ENCODE measurements at places on chromosomes 5 and 9.
A peak's percentile ranks its signal among the peaks of the same experiment; 100 is the strongest.

DNA sequence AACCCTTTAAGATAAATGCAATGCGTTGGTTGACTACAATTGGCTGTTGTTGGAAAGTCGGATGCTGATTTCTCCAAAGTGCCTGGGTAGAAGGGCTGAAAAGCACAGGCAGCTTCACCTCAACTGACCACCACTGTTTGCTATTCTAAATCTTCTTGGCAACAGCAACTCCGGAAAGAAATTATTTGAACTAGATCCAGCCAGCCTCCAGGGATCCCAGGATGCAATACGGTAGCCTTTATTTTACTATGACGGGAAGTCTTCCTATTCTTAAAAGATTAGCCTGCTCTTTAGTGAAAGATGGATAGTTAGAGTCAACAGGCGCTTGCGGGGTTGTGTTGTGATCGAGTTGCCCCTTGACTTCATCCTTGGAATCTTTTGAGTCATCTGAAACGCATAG, 78.6 kb upstream of the KLF9 start:
- DNase-seq: no peak

DNA sequence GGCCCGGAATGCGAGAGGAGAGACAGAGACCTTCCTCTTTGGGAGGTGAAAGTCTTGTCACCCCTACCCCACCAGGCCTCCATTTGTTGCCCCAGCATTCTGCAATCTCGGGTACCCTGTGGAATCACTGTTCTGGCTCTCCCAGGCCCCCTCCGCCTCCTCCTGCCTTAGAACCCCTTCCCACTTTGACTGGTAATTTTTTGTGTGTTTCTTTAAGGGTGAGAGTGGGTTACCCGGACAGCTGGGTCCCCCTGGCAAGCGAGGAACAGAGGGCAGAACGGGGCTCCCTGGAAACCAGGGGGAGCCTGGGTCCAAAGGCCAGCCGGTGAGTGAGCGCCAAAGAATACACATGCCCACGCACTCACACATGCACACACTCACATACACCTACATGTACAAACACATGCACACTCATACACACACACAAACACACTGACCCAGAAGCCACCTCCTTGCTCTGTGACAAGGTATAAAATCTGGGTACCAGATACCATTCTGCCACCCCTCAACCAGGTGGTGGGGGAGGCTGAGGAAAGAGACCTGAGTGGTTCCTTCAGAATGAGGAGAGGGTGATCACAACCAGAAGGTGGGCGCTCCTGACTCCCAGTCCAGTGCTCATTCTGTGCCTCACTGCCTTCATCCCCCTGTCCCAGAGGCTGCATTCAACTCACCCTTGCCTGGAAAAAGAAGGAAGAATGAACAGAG, 30.9 kb upstream of the ORM1 start:
- DNase-seq: no peak

- no peak for DNase-seq
Observed at GRCh38 chr5:173028811-173029327, 27.3 kb upstream of the CREBRF start.

DNA sequence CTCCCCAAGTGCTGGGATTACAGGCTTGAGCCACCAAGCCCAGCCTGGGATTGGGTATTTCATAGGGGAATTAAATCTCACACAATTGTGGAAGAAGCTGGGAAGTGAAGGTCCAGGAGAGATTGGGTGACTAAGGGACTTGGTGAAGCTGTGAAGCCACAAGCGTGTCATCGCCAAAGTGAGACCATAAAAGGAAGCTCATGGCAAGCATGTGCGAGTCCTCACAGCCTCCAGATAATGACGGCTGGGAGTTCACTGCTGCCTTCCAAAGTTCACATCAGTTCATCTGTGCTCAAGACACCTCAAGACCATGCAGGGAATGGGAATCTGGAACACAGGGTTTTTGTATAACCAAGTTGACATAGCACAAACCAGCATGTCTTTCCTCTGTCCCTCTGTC, 210.6 kb downstream of the MARCHF11 start:
- DNase-seq: peak; percentile 63

DNA sequence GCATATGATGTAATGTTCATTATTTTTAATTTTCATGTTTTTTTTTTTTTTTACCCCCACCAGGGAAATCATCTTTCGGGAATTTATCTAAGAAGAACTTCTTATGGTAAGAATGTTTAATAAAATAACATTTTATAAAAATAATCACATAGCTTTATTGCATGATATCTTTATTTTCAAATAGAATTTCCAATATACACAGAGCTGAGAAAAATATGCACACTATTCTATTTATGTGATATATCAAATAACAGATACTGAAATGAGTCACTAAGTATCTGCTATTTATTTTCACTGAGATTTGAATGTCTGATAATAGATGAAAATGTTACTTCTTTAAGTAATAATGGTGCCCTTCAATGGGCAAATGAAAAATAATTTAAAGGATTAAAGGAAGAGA, 1217.3 kb downstream of the MAT2B start:
- no peak for DNase-seq

DNA sequence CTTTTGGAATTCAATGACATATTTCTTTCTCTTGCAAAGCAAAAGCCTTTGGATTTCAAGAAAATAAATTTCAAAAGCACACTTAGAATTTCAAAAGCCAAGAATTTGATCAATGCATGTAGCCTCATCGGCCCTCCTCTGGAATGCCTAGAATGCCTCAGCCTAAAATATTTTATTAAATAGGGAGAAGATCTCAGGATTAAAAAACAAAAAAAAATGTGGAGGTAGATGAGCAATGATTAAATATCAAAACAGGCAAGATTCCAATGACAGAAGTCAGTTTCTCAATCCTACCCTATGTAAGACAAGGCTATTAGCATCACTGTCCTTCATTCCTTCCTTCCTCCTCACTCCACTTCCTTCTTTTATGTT, 169.0 kb downstream of the CDH6 start:
- DNase-seq: no peak

DNA sequence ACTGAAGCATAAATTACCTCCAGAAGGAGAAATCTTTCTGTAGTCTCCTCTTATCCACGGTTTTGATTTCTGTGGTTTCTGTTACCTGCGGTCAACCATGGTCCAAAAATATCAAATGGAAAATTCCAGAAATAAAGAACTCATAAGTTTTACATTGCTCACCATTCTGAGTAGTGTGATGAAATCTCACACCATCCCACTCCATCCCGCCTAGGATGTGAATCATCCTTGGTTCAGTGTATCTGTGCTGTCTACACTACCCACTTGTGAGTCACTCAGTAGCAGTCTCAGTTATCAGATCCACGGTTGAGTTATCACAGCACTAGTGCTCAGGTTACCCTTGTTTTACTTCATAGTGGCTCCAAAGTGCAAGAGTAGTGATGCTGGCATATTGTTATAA, 371.2 kb downstream of the NFIB start:
- DNase-seq: peak; percentile 97

DNA sequence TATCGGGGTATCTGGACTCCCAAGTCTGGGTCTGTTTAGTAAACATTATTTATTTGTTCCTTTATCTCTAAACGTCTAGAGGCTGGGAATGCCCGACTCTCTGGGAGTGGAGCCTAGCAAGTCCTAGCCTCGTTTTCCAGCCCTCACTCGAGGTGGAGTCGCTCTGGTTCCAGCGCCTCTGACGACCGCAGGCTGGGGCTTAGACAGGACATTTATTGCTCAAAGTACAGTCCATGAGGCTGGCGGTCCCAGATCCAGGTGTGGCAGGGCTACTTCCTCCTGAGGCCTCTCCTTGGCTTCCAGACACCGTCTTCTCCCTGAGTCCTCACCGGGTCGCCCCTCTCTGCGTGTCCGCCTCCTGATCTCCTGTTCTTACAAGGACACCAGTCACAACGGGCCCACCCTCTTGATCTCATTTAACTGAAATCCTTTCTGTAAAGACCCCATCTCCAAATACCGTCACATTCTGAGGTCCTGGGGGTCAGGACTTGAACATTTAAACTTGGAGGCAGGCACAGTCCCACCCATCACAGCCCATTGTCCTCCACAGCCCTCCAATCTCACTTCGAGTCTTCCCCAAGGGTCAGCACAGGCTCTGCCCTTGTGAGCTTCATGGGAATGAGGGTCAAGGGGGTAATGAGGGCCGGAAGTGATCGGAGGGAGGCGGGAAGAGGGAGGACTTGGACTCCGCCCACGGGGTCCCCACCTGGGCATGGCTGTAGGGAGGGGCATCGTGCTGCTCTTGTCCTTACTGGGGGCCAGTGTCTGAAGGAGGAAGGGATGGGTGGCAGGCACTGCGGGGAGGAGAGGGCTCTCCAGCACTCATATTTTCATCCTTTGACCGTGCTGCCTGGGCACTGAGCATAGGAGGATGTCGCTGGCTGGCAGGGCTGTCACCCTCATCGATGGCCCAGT, 12.2 kb upstream of the CLPTM1L start:
- DNase-seq: no peak

GRCh38 chr5:113489299-113489698, 1.0 kb upstream of the MCC start:
- peak; percentile 99 for DNase-seq

GRCh38 chr5:138352722-138353559, 456 bp downstream of the KDM3B start:
- DNase-seq: peak; percentile 60

DNA sequence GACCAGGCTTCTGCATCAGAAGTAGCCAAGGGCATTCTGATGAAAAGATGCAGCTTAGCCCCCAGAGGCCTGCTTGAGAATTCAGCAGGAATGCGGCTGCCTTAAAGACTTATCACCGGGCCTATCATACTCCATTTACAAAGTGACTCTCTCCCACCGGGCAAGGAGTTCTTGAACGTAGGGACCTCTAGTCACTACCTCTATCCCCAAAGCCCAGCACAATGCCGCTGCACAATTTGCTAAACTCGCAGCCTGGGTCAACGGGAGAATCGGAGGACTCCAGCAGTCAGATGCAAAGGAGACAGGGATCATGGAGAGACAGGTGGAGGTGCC, 661 bp downstream of the PDCL start:
- peak; percentile 23 for DNase-seq

- no peak for DNase-seq
Observed at GRCh38 chr5:133294380-133294779, 242.6 kb downstream of the HSPA4 start.

DNA sequence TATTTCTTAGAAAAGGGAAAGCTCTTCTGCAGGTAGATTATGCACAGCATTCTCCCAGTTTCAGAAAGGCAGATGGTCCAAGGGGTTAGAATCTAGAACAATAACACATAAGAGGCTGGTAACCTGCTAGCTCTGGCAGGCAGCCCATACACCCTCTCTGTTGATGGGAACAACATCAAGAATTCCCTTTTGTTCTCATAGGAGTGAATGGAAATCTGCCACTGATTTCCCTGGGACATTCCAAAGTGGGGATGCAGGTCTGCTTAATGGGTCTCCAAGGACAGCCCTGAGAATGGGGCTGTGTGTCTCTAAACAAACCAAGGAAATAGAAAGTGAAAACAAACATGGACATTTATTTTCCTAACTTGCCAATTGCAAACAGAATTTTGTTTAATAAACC, 456.8 kb downstream of the EBF1 start:
- DNase-seq: no peak

GRCh38 chr5:66074901-66075300, 69.2 kb upstream of the SREK1 start:
- DNase-seq: no peak

DNA sequence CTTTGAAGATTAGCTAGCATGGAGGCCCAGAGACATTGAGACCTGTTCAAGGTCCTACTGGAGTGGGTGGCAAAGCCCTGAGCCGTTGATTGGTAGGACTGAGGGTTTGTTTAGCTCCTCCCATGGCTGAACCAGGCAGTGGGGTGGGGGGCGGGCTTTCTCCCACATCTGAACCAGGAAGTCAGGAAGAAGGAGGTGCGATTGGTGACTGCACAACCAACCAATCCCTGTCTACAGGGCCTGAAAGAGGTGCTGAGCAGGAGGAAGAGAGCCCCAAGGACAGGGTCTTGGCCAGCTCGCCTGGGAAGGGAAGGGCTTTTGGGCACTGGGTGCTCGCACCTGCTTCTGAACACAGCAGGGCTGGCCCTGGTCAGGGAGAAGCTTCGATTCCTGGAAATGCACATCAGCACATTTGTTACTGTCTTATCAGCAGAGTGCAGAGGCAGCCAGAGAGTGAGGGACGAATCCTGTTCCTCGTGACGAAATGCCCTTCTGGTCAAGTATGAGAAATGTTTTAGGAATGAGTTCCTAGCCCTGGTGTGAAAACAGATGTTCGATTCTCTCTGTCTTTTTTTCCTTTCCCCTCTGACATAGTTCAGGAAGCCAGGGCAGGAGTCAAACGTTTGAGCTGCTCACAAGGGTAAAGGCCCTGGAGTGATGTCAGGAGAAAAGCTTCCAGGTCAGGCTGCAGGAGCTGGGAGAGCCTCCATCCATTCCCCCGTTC, 294.8 kb upstream of the KLF4 start:
- DNase-seq: peak; percentile 54

GRCh38 chr5:153713943-153714342, 223.5 kb downstream of the GRIA1 start:
- DNase-seq: no peak

GRCh38 chr9:86531971-86532640, 177.9 kb upstream of the TUT7 start:
- DNase-seq: no peak

GRCh38 chr5:160504906-160505305, 83.3 kb downstream of the PTTG1 start:
- no peak for DNase-seq

- peak; percentile 52 for DNase-seq
Observed at GRCh38 chr5:61167382-61167781, 5.1 kb upstream of the SMIM15 start.

- DNase-seq: no peak
Observed at GRCh38 chr5:100761192-100761591, 141.9 kb downstream of the ST8SIA4 start.

DNA sequence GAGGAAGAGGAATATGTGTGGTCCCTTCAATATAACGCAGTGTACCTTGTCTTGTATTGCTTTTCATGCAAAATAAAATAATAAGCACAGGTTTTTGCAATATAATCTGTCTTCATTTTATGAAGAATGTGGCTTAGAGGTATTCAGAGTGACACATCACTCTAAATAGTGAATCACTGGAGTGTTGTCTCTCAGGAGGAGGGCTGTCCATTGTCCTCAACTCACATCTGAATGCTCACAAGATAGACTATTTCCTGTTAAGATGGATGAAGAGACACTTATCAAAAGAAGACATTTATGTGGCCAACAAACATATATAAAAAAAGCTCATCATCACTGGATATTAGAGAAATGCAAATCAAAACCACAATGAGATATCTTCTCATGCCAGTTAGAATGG, 1147.5 kb upstream of the C9orf72 start:
- DNase-seq: peak; percentile 51

DNA sequence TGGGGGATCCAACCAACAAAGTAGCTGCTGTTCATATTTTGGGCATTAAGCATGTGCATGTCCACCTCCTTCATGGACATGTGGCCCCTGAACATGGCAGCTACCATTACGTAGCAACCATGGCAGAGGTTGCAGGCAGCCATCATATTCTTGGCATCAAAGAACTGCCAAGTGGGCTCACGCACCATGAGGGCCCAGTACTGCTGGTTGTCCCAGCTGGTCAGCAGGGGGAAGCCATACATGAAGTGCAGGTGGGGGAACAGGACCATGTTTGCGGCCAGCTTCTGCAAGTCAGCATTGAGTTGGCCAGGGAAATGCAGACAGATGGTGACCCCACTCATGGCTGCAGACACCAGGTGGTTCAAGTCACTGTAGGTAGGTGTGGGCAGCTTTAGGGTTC, 9.5 kb downstream of the MTAP start:
- DNase-seq: no peak

- peak; percentile 39 for DNase-seq
Observed at GRCh38 chr5:129046151-129046550, 48.4 kb upstream of the ISOC1 start.

GRCh38 chr9:91155746-91156376, 205.9 kb downstream of the AUH start:
- DNase-seq: no peak
